A172 (cell line): ENCODE measurements at places on chromosomes 4 and X. TPM values are rescaled to one million over a fixed set of nuclear protein-coding genes. Genes with fewer than 3 reads are reported as not detected.
A peak's percentile ranks its signal among the peaks of the same experiment; 100 is the strongest.

- no peak for DNase-seq
Observed at GRCh38 chr4:183666088-183666487, 7.0 kb downstream of the TRAPPC11 start.

TCEAL4 gene
- 63.3 and 63.9 TPM in 2 replicates for total RNA-seq

DNA sequence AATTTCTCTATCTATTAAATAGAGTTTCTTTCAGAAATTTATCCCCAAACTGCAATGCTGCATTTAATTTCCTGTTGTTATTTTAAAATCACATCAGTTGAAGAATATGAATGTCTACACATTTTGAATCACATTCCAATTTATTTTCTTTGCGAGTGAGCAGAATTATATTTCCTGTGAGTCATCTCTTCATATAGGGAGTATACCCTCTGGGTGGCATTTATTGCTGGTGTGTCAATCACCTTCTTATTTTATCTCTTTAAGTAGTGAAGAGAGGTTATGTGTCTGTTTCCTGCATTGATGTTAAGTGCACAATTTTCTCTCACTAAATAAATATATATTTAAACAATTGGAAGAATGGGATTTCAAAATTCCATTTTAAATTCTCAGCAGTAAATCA is 511.0 kb upstream of the ATOH1 start:
- peak; percentile 6 for DNase-seq

DNA sequence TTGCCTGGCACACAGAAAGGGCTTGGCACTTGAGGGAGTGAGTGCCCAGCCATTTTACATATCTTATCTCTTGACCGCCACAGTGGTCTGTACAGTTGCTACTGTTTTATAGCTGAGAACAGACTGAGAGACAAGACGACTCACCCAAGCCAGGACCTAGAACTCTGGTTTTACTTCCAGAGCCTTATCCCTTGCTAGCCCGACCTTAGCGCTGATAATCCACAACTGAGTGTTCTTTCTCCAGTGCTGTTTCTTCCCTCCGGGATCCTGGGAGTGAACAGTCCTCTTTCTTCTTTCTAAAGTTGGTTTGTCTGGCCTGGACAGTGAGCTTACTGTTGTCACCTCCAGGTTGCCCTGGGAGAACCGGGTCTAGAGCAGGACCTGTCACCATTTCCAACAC is 52.5 kb upstream of the TADA2B start:
- DNase-seq: no peak

DNA sequence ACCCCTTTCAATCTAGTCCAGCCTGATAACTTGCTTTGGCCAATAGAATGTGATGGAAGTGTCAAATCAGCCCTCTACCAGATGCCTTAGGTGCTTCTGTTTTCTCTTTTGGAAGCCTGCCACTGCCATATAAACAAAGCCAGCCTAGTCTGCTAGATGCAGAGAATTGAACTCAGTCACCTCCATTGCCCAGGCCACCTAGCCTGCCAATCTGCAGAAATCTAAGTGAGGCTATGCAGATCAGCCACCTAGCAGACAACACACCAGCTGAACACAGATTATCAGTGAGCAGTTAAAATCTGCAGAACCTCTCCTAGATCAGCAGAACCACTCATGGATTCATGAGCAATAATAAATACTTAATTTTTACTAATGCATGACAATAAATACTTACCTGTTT is 1108.2 kb downstream of the PCDH18 start:
- no peak for DNase-seq

DNA sequence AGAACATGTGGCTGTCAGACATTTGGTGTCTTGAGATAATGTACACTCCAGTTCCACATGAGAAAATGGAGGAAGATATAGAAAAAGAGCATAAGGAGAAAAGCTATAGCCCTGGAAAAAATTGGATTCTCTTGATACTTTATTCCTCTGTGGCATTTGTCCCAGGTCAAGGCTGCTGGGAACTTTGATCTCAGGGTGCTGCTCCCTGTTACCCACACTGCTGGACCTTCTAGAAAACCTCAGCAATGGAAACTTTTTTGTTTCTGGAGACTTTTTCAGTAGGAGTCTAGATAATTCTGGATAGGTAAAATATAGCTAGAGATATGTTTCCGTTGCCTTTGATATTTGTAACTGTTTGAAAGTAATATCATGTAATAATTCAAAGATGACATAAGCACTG is 11.1 kb downstream of the ADH1C start:
- DNase-seq: no peak

GRCh38 chr4:75973766-75974165 is 17.0 kb downstream of the SDAD1 start:
- no peak for DNase-seq

SHISA3 gene
- total RNA-seq: 3.1 and 3.9 TPM in 2 replicates

DNA sequence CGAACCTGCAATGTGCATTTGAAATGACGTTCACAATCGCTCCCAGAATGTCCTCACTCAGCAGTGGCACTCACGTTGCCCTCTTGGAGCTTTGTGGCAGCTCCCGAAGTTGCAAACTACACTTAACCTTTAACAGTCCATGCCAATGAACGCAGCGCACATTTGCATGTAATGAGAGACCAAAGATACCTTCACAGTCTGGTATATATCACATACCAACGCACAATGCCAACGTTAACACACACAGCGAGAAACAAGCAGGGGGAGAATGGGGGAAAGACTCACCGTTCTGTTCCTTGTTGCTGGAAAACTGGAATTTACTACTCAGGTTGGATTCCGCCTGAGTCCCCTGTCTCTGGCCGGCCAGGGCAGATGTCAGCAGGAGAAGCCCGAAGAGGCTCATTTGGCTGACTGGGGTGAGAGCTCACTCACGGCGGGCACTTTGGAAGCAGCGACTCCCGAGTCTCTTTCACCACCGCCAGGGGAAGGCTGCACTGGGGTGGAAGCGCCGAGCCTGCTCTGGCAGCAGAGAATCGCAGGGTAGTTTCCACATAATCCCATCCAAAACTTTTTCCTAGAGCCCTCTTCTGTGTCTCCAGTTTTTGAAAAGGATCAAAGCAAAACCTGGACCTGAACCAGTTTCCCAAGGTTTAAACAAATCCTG is 966 bp downstream of the PDGFC start:
- DNase-seq: peak; percentile 44

DNA sequence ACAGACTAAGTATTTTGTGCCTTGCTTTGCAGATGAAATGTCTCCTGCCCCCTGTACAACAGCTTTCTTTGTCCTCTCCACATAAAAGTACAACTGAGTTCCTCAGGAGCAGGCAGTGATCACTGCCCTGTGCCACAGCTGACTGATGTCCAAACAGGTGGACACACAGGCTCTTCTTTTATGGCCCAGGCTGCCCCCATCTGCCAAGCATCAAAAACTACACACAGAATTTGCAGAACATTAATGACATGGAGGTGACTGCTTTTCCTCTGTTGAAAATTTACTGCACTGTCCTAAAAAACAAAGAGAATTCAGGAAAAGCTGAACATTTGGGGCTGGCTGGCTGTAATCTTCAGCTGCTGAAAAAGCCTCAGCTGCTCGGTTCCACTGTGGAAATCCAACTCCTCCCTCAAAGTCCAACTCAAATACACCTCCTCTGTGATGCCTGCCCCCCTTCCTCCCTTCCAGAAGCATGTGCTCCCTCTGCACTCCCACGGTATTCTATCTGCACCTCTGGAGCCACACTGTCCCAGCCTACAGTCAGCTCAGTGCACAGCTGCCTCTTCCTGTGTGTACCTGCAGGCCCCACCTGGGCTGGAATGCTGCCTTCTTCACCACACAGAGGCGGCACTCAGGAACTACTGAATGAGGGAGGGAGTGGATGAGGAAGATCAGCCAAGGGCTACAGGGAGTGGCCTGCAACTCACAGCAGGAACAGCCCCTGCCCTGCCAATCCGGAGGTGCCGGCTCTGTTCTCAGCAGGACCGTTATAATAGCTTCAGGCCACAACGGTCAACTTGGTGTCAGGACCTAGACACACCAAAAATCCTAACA is 10.3 kb downstream of the AFAP1 start:
- DNase-seq: peak; percentile 42
